ENCODE measurements at places on chromosomes 12 and 14.

- DNase-seq: no peak
These were observed 296.6 kb upstream of the PRICKLE1 start for GRCh38 chr12:42886160-42886559.

- DNase-seq: no peak
These were observed 98.4 kb upstream of the TBX5 start for GRCh38 chr12:114504311-114504710.

GRCh38 chr14:60482743-60483142 is 3.1 kb downstream of the C14orf39 start:
- peak; percentile 71 for DNase-seq

- no peak for DNase-seq
These were observed 14.9 kb downstream of the AKAP6 start for GRCh38 chr14:32343926-32344430.

DNA sequence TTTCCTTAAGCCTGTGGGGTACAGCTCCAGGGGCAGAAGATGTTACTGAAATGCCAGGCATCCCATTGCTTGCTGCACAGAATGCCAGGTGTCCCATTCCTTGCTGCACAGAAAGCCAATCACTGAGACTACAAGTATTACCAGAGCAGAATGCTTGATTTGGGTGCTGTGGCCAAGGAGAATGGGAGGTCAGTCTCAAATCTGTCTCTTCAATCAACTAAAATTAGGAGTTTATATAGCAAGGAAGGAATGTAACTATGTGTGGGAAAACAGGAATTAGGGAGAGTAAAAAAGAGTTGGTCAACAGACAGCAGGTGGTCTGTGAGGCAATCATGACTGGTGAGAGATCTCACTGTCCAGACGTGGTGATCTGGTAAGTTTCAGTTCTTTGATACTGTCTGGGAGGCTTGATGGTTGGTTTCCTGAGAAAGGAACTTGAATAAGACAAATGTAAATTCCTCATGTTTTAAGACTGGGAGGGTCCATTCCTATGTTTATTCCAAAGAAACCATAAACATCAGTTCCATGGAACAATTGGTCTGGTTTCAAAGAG is 31.2 kb upstream of the VASH1 start:
- DNase-seq: no peak

All from DMS153 (cell line).